GM12865 (cell line): ENCODE measurements at places on chromosomes 3 and 15.
A peak's percentile ranks its signal among the peaks of the same experiment; 100 is the strongest.

DNA sequence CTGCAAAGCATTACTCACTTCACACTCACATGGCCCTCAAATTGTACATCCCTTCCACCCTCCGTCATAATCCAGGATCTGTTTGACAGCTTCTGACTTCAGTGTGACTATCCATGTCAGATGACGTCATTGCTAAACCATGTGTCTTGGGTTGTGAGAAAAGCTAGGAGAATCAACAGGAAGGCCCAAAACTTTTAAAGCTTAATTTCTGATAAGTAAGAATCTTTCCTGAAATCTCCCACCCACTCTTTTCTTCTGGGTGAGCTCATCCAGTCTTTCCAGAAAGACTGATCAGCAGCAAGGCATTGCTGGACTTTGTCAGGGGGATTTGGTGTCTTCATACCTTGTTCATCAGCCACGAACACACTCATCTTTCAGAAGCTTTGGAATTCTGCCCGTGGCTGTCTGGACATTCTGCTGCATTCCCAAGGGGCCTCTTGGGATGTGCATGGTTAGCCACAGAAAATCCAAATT lies 11.5 kb upstream of the LMCD1 start:
- no peak for DNase-seq

GRCh38 chr3:150956376-150956775 lies 16.2 kb downstream of the CLRN1 start:
- DNase-seq = peak; percentile 29

GRCh38 chr3:132635052-132635451 lies 24.6 kb downstream of the ACAD11 start:
- DNase-seq = no peak

DNA sequence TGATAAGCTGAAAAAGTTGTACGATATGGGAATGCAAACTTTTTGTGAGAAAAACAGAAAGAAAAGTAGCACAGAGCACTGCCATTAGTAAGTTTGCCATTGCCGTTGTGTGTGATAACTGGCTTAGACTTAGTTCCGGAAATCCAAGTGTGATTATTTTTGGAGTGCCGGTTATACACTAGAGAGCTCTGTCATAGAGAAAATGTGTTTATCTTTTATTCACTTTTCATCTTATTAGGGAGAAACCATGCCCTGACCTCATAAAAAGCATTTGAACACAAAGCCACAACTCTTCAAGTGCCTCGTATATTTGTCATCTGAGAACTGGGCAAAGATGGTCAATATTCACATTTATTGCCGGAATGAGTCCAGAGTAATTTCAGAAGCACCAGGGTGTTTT lies 36.1 kb downstream of the CTDSPL start:
- DNase-seq = no peak

- DNase-seq = no peak
Measured at GRCh38 chr3:86658876-86659275, 332.1 kb downstream of the VGLL3 start.

DNA sequence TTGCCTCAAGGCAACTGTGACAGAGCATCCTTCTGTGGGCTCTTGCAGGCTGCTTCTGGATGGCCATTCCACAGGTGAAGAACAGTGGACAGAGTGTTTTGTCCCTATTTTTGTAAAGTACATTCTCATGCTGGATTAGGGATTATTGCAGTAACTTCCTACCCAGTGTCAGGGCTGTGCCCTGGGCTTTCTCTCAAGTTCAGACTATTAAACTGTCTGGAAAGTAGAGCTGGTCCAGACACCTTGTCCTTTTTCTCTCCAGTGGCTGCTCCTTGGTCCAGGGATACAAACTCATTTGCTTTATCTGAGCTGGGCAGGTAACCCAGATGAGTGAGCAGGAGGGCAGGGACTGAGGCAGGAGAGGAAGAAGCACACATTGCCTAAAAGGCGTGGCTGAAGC lies 37.4 kb upstream of the AGBL1 start:
- DNase-seq = no peak

GRCh38 chr3:58563386-58564035 lies 13.7 kb downstream of the FAM107A start:
- DNase-seq = no peak

DNA sequence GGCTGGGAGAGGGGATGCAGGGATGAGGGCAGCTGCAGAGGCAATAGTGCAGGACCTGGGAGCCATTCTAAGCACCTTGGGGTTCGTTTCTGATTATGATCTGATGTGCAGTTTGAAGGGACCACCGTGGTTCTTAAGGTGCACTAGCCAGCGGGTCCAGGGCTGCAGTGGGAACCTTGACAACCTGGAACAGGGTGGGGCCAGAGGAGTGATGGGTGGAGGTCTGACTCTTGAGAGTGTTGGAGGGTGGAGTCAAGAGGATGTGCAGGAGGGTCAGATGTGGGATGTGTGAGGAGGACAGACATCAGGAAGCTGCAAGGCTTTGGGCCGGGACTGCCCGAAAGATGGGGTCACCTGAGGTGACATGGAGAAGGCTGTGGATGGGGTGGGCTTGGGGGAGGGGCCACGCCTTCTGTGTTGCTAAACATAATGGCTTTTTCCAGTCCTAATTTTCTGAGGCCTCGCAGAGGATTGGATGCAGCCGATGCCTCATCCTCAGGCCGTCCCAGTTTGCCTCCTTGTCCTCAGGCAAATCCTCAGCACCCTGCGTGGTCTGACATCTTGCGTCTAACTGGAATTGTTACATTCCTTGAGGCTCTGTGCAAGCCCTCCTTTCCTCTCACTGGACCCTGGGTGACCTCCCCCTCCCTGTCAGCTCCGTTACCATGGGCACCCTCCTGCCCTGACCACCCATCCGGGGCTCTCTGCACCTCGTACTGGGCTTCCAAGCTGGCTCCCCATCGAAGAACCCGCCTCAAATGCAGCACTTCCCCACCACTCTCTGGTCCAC lies 61.4 kb upstream of the TRPM1 start:
- no peak for DNase-seq

DNA sequence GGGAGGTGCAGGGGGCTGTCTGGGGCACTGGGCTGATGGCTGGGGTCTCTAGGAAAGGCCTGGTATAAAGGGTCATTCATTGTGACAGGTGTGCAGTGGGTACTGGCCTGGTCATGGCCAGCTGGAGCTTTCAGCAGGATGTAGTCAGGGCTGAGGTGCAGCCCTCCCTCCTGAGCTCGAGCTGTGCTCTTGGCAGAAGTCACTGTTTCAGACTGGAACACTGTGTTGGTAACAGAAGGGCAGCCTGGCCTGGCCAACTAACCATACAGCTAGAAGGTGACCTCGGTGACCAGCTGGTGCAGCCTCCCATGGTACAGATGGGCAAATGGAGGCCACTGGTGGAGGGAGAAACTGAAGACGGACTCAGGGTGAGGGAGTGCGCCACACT lies 34.4 kb upstream of the LCTL start:
- DNase-seq = no peak

DNA sequence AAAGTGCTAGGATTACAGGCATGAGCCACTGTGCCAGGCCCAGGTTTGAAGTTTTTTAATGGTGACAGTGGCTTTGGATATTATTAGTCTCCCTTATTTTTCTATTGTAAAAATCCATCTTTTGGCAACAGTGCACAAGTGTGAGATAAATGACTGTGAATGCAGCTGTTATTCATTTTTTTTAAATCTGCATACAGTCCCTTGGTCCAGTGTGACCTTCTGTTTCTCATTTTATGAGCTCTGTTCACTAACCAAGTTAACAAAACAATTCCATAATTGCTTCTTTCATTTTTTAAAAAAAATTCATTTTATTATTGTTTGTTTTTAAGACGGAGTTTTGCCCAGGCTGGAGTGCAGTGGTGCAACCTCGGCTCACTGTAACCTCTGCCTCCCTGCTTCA lies 381.8 kb downstream of the NAALADL2 start:
- DNase-seq = no peak

DNA sequence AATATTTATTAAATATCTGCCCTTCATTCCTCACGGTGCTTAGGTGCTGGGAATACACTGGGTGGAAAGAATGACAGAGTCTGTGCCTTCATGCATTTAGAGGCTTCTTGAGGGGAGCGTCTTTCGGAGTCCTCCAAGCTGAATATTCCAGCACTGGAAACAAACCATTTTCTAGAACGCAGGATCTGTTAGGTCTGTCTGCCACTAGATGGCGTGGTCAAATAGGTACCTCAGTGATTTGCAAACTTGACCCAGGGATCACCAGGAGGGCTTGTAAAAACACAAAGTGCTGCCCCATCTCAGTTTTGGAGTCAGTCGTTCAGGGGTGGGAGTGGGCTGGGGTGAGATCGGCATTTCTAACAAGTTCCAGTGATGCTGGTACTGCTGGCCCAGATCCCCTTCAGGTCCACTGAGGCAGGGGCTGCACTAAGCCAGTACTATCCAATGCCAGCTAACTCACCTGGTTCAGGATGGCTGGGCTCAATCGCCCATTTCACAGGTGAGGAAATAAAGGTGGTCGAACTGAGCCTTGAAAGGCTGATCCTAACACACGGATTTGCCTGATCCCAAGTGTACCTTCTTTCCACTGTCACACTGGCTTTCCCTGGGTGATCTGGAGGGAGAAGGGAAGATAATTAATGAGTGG lies 14.8 kb downstream of the ARNT2 start:
- peak; percentile 61 for DNase-seq

DNA sequence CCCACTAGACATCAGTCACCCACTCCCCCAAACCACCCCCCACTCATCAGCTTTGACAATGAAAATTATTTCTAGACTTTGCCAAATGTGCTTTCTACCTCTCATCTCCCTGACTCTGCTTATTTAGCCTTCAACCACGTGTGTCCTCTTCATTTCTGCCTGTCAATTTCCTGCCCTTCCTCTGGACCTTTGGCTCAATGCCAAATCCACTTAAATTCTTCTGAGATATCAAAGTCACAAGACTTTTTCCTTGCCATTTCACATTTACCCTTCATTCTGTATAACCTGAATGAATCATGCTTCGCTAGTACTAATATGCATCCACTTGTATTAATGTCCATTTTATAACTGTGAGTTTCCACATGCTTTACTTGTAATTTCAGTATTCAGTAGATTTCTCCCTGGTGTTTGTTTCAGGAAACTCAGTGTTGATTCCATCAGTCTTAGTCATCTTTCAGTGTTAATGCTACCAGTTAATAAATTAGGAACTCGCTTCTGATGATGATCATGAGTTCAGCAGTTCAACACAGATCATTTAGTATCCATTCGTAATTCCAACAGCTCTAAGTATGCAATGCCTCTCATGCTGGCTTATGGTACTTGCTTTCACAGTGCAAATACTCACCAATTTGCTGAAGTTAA lies 128.2 kb upstream of the OSTN start:
- DNase-seq = no peak

DNA sequence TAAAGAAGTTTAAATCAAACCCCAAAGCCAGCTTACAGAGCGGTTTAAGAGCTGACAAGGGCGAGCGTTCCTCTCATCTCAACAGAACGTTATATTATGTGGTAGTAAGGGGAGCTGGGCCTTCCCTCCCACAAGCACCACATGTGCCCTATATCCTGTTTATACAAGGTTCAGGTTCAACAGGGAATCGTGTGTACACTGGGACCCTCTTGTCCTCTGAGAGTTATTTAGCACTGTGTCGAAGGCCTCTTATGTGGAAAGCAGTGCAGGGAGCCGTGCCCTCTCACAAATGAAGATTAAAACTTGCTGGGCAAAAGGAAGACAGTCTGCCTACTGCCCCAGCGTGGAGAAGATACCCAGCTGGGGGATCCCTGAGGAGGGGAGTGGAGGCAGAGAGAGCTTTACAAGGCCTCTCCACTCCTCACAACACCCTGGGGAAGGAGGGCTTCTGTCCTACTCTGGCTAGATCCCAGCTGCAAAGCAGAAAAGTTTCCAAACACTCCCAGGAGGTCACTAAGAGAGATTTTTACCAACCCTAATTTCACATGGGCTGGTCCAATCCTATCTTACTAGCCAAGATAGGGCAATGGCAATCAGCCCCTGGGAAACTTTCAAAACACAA lies 2.9 kb downstream of the TLE3 start:
- DNase-seq = no peak

DNA sequence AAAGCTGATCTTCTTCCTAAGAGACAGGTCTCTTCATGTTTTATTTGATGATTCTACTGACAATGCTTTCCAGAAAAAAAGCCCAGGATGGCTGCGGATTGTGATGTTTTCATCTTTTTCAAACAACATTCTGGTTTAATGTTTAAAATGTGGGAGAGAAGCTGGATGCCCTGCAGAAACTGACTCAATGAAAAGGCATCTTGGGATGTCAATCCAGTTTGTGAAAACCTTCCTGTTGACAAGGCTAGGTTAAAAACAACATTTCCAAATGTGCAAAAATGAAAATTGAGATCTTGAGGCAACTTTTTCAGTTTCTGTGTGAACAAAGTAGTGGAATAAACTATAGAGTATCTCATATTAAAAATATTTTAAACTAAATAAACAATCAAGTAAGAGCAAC lies 156.0 kb upstream of the MRPL3 start:
- DNase-seq = no peak

- no peak for DNase-seq
Measured at GRCh38 chr15:97461226-97461625, 499.3 kb upstream of the ARRDC4 start.

DNA sequence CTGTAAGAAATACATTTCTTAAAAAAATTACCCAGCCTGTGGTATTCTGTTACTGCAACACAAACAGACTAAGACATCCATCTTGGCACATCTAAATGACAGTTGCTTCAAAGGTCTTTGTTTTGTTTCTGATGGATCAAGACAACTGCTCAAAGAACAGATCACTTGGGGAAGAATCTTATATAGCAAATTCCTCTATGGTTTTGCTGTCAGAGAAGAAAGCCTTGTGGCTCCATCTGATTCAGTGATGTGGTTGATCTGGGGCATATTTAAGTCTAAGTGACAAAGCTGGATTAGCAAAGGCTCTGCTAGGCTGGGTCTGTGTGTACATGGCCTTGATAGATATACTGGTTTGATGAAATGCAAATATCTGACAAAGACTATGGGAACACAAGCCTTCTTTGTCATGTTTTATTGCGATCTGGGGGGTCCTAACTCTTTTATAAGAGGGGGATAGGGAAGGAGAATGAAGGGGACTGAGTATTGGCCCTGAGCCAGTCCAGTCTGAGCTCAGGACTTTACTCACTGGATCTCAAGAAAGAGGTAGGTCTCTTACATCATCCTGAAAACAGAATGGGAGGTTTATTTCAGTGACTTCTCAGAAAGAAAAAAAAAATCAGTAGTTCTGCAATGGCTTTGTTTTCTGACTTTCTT lies 14.3 kb upstream of the LIMD1 start:
- no peak for DNase-seq

DNA sequence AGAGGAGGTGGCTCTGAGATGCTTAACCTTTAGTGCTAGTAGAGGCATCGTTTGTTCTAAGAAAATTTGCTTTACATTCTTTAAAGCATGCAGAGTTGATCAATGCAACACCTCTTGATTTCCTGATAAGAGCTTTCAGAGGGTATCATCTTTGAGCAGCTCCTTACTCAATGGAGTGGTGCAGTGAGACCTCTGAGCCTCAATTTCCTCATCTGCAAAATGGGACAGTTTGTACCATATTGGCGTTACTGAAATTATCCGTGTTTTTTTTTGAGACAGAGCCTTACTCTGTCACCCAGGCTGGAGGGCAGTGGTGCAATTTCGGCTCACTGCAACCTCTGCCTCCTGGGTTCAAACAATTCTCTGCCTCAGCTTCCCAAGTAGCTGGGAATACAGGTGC lies 1.6 kb upstream of the TMEM42 start:
- DNase-seq = no peak
